ENCODE measurements at places on chromosomes 4 and X. TPM values are rescaled to one million over a fixed set of nuclear protein-coding genes. Genes with fewer than 3 reads are reported as not detected.

DNA sequence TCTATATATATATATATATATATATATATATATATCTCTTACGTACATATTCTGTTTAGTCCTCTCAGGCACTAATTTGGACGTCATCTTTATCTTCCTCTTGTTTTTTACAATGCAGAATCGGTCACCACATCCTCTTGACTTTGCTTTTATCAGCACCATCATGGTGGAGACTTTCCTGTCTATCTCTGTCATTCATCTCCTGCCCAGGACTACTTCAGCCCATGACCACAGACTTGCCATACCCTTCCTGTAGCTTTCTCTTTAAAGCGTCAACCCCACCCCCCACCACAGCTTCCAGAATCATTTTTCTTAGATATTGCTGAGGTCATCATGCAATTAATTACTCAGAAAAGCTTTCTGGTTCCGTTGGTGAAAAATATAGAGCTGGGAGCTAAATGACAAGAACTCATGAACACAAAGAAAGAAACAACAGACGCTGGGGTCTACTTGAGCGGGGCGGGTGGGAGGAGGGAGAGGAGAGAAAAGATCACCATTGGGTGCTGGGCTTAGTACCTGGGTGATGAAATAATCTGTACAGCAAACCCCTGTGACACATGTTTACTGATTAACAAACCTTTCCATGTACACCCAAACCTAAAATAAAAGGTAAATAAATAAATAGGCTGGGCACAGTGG lies 30.5 kb upstream of the PRKX start:
- DNase-seq = no peak

GRCh38 chrX:20857746-20858145 lies 516.5 kb upstream of the CNKSR2 start:
- DNase-seq = no peak

DNA sequence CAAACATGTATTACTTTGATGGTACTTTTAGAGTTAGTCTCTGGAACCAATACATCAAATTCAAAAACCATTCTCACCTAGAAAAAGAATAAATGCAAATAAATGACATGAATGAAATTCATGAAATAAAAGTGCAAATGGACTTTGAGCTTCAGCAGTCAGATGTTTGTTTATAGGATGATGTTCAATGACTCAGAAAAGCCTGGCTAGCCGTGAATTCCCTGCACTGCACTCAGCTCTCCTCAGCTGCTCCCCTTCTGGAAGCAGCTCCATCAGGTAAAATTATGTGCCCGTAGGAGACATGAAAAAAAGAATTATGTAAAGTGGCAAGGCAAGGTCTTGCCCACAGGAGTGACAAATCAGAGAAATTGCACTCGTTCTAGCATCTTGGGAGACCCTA lies 390.6 kb downstream of the GPM6A start:
- DNase-seq = no peak

- DNase-seq = no peak
These were observed 53.9 kb downstream of the HMX1 start for GRCh38 chr4:8817813-8818062.

DNA sequence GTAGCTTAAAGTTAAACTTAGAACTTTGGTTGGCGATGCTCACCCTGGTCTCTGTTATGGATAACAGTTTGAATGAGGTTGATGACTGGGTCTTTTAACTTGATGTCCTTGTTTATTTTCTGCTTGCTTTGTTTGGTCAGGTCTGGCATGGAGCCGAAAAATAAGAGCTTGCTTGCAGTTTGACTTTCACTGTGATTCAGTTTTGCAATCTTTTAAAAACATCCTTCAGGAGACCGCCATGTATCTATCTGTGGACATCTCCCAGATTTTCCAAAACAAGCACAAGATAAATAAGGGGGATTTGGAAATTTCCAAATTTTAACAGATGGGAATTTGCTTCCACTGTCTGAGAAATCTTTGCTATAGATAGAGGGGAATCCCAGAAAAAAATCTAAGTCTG lies 246.7 kb downstream of the PALLD start:
- no peak for DNase-seq

DNA sequence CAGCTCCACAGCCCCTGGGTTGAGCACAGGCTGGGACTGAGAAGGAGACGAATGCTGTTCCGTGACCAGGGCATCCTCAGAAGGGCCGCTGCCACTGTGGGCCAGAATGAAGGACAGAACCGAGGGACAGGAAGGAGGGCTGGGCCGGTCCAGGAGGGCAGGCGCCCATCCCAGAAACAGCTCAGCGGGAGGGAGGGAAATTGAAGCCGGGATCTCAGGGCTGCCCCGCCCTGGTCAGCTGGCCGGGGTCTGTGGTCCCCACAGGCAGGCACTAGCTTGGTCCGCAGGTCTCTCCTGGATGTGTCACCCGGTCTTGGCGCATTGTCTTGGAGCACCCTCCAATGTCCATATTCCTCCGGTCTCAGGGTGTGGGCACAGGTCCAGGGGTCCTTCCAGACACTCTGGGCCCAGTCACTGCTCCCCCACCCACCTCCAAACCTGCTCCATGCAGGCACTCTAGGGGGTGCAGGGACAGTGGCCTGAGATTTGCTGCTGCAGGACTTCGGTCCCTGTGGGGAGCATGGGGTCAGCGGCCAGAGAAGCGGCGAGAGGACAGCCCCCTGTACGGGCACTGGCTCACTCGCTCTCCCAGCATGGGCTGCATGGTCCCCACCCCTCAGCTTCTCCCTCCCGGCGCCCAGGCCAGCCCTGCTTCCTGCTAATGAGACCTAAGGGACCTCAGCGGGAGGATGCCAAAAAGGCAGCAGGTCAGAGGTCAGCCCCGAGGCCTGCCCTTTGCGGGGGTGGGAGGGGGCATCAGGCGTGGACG lies 23.9 kb upstream of the MXD4 start:
- DNase-seq = no peak

DNA sequence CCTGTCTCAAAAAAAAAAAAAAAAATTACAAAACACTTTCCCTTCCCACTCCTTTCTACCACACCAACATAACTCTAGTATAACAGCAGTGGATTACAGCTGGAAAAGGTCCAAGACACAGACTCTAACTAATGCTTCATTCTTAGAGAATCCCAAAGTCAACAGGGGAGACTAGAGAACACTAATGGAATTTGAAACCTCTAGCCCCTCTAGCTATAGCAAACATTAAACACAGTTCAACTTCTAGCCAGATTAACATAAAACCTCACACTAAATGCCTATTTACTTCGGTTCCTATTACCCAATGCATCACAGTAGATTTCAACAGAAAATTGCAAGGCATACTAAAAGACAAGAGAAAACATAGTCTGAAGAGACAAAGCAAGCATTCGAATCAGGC lies 10.5 kb upstream of the DHX15 start:
- DNase-seq = no peak

DNA sequence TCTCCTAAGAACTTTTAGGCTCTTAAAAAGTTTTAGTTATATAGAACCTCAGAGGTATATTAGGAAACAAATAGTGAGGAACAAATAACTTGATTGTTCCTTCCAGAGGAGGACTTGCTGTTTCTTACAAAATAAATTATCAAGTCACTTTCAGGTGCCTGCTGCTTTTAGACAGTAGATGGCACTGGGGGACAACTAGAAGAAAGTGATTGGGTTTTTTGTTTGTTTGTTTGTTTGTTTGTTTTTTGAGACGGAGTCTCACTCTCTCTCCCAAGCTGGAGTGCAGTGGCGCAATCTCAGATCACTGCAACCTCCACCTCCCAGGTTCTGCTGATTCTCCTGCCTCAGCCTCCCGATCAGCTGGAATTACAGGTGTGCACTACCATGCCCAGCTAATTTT lies 35.4 kb upstream of the CDKL5 start:
- no peak for DNase-seq

- DNase-seq = no peak
These were observed 259.8 kb downstream of the ARHGAP10 start for GRCh38 chr4:147991543-147992283.

GRCh38 chr4:152928286-152928685 lies 7.8 kb upstream of the FHDC1 start:
- DNase-seq = no peak

- no peak for DNase-seq
These were observed 245.2 kb downstream of the RAB28 start for GRCh38 chr4:13238936-13239335.

DNA sequence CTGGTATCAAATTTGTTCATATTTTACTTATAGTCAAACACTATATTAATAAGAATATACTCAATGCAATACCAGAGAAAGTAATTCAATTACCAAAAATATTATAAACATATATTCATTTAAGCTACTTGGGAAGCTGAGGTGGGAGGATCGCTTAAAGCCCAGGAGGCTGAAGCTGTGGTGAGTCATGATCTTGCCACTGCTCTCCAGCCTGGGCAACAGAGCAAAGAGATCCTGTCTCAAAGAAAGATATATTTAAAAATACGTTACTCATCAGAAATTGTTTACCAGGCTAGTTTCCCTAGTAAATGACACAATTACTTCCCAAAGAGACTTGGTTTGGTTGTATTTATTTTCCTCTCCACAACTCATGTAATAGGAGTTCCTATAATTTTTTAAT lies 433.6 kb downstream of the GASK1B start:
- DNase-seq = no peak

- DNase-seq = no peak
These were observed 56.0 kb upstream of the MAGED1 start for GRCh38 chrX:51837451-51837850.

DNA sequence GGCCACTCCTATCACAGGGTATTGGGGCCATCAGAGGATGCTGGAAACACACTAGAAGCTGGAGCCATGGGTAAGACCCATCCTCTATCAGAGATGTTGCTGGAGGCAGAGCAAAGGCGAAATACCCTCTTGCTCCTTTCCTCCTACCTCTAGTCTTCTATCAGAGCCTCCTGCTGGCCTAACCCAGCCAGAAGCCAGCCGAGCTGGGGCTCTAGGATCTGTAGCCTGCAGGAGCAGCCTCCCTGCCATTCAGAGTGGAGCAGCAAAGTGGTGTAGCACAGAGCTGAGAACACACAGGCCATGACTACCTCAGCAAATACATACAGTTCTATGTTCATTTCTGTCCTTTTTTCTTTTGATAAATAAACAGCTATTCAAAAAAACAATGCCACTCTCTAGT lies 35.7 kb downstream of the GATB start:
- no peak for DNase-seq

- no peak for DNase-seq
These were observed 217.0 kb upstream of the NDST3 start for GRCh38 chr4:117817301-117817700.

DNA sequence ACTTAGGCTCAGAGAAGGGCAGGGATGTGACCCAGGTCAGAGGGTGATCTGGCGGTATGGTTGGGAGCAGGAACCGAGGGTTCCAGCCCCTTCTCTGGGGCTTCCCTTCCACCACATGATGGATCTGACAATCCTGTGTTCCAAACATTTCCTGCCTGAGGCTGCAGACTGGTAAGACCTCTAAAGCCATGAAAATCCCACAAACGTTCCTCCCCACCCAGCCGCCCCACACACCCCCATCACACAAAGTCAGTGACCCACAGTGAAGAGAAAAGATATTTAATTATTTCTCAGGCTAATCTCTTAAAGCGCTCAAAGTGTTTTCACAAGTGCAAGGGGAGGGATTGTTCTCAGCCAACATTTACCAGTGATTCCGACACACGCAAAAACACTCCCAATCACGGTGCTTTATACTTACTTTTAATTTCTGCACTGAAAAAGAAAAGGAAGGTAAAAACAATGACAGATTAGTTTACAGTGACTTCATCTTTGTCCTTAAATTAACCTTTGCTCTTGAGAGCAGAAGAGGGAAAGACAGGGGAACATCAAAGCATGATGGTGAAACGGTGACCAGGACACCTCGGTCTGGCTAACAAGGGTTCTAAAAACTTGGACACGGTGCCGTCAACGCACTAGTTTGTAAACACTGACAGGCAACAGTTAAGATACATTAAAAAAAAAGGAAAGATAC lies 42.4 kb downstream of the WDR1 start:
- no peak for DNase-seq

GRCh38 chrX:150477371-150477770 lies 91.0 kb upstream of the MTM1 start:
- DNase-seq = no peak

DNA sequence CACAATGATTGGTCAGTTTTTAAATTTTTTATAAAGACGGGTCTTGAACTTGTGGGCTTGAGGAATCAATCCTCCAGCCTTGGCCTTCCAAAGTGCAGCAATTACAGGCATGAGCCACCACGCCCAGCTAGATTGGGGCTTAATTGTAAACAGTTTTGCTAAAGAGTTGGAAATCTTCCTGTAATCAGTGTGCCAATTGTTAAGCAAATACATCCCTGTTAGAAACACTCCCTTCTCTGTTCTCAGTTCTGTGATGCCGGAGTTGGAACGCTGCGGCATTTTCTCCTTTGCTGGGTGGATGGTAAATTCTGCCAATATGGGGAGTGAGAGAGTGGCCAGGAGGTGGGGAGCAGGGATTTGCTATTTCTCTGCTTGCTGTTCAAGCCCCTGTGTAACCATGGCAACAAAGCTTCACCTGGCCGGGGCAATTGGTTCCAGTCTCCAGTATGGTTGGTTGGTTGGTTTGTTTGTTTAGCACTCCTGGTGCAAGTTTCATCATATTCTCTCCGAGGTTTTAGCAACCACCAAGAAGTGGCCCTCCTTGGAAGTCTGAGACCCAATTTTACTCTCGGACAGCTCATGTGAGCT lies 3.0 kb upstream of the SPATA4 start:
- DNase-seq = no peak

DNA sequence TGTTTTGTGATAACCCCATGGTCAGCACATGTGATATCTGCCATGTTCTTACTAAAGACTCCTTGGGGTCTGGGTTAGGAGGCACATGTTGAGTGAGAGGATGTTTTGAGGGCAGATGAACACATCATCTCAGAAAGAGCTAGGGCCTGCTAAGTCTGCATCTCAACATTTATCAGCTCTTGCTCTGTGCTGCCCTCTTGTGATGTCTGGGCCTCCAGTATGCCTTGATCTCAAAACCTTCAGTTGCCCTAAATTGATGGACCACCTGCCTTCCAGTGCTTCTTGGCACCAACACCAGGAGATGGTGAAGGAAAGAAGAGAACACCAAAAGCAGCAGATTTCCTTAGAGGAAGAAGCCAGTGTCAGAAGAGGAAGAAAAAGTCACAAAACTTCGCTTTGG lies 22.5 kb downstream of the MID1 start:
- no peak for DNase-seq

DNA sequence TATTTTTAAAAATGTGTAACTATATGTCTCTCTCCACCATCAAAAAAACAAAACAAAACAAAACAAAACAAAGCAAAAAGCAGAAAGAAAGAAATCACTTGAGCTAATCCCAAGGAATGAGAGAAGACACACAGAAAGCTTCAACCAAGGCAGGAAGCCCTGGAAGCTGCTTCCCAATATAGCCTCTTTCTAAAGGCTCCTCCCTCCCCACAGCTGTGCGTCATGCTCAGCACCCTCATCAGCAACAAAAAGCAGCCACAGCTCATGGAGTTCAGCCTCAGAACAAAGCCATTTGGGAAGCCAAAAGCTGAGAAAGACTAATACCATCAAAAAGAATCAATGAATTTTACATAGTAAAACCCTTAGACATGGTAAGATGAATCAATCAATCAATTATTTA lies 501.6 kb upstream of the SMIM31 start:
- no peak for DNase-seq

GRCh38 chrX:152869972-152870371 lies 27.9 kb upstream of the ZNF185 start:
- DNase-seq = no peak

GRCh38 chrX:54194982-54195588 lies 12.0 kb upstream of the FAM120C start:
- no peak for DNase-seq

- DNase-seq = no peak
These were observed 50.0 kb upstream of the FAM9C start for GRCh38 chrX:13094374-13094773.

RAB9B gene
- polyA plus RNA-seq = 2.7 TPM

APLN gene
- 5.5 TPM for polyA plus RNA-seq

ARSH gene
- 0.07 TPM for polyA plus RNA-seq

PLXNB3 gene
- 1.7 TPM for polyA plus RNA-seq

PFKFB1 gene
- polyA plus RNA-seq = 0.54 TPM

APBB2 gene
- 47.7 TPM for polyA plus RNA-seq

Data from right renal cortex interstitium (tissue), 3 donors.